Stimulated activated naive CD8-positive, alpha-beta T cell treated with anti-CD3 and anti-CD28 coated beads, Interleukin-15, Interleukin-2, amounts not matched to agents 100 U/mL and 50 U/mL, for 24 hours (primary cell): ENCODE measurements at places on chromosomes 7 and 10.

- DNase-seq: no peak
Measured at GRCh38 chr10:68137171-68137570, 27.9 kb downstream of the MYPN start.

DNA sequence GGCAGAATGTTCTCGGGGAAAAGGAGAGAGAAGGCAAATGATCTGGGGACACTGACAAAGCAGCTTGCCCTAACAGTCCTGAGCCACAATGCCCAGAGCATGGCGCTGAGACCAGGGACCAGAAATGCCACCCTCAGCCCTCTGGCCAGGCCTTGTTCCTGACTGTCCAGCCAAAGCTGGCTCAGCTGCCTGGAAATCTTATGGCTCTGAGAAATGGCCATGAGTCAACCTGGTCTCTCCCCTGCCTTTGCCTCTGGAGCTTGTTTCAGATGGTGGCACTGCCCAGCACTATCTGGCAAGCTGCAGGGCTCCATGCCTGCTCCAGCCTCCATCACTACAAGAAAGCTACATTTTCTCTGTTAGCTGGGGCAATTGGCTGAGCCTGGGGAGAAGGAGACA lies 90.5 kb upstream of the PLXNA4 start:
- no peak for DNase-seq

DNA sequence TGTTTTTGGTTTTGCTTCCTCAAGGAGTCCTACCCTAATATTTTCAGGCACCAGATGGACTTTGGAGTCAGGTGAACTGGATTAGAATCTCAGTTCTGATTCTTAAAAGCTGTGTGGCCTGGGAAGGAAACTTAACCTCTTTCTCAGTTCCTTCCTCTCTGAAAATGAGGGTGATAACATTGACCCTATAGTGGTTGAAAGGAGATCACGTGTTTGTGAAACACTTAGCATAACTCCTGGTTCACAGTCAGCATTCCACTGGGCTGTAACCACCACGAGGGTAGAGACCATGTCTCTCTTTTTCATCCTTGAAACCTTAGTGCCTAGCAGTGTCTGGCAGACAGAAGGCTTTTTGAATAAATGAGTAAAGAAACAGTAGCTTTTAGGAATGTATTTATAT lies 16.7 kb downstream of the LSMEM1 start:
- no peak for DNase-seq

- peak; percentile 86 for DNase-seq
Measured at GRCh38 chr10:102449321-102450123, 1.8 kb downstream of the C10orf95 start.

DNA sequence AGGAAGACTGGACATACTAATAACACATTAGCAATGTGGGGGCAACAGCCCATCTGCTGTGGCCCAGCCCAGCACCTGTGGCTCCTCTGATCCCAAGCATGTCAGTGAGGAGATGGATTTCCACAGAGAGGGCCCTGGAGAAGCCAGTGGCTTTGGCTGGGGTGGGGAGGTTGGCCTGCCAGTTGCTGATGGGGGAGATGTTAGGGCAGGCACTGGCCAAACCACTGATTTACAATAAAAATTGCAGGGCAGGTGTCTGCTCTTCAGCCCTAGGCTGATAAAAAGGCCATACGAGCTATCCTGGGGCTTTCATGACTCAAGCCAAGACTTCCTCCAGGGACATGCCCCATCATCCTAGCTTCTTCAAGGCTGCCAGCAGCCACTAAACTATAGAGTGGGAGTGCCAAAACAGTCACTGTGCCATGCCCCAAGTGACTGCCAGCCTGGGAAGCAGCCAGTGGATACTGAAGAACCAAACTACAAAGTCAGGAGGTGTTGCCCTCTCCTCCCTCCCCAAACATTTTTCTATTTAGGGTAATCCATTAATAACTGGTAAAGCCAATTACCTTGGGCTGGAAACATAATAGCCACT lies 37.8 kb downstream of the DPCD start:
- no peak for DNase-seq

DNA sequence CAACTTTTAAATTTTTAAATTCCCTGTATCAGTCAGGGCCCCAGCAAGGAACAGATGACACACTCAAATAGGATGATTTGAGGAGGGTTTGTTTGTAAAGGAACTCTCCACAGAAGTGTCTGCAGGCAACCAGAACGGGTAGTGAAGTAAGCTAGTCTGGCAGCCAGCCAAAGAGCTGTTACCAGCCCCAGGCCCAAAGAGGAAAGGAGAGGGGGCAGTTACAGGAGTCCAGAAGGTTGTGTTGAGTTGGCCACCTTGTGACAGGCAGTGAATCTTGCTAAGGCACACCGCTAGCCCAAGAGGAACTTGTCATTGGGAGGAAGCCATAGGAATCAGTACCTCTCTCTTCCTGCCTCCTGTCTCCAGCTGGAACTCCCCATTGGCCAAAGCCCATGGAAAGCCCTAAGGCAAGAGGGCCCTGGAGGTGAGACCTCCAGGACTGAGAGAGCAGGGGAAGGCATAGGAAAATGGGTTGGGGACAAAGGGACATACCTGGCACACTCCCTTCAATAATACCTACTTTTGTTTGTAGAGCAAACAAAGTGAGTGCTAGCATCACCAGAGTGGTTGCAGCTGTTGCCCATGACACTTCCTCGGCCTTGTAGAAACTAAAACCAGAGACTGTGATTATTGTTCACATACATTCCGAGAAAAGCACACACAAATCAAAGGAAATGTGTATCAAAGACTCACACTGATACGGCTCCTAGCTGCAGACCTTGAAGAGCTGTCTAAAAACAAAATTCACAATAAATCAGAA lies 25.4 kb upstream of the GATAD1 start:
- no peak for DNase-seq

DNA sequence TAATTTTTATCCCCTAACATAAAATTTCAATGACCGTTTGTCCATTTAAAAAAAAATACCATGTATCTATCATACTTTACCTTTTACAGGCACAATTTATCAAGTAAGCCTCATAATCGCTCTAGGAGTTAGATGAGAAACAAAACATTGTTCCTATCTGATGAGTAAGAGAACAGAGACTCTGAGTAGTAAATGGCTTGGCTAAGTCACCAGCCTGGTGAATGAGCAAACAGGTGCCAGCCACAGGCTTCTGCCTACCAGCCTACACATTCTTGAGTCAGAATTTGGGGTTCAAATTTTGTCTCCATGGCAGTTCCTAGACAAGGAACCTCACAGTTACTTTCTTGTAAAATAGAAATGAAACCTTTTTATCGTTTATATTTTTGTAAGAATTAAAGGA lies 235.4 kb downstream of the HGF start:
- DNase-seq: no peak

- DNase-seq: no peak
Measured at GRCh38 chr10:77478247-77478961, 159.2 kb downstream of the KCNMA1 start.

GRCh38 chr10:110666673-110667072 lies 22.5 kb downstream of the RBM20 start:
- no peak for DNase-seq

GRCh38 chr7:66920769-66921395 lies at the start of gene TMEM248:
Gene TMEM248, plus strand, starts transcription at chr7:66921225. Its CDS starts 20,641 bp downstream, at chr7:66941866.
- peak; percentile 94 for DNase-seq

- peak; percentile 34 for DNase-seq
Measured at GRCh38 chr7:139855498-139856270, 26.6 kb downstream of the TBXAS1 start.

- peak; percentile 68 for DNase-seq
Measured at GRCh38 chr10:102435529-102436233, 3.3 kb upstream of the CUEDC2 start.

DNA sequence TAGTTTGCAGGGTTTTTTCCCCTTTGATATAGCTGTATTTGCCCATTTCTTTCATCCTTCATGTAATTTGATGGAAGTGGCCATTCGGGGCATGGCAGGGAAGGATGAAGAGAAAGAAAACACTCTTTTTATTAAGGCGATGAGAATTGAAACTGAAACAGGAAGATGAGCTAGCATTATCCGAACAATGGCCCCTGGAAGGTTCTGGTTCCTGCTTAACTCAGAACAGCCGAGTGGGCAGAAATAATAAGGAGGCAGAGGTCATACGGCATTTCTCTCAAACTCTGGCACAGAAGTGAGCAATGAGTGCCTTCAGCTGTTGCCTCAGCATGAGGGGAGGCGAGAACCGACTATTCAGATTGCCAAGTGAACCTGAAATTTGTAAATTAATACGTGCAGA lies 113.2 kb upstream of the MYO3A start:
- no peak for DNase-seq
